Left ventricle myocardium inferior (tissue), 1 donor: ENCODE measurements at places on chromosomes 4 and X. TPM values are rescaled to one million over a fixed set of nuclear protein-coding genes. Genes with fewer than 3 reads are reported as not detected.
A peak's percentile ranks its signal among the peaks of the same experiment; 100 is the strongest.

- H3K27ac ChIP-seq = no peak overlapping the region
- DNase-seq = no peak
- no peaks in the 10 kb centered on the region for H3K4me1 ChIP-seq
- no peaks in the 10 kb centered on the region for H3K27me3 ChIP-seq
Measured at GRCh38 chr4:114281164-114281960, 301.9 kb upstream of the ARSJ start.

DNA sequence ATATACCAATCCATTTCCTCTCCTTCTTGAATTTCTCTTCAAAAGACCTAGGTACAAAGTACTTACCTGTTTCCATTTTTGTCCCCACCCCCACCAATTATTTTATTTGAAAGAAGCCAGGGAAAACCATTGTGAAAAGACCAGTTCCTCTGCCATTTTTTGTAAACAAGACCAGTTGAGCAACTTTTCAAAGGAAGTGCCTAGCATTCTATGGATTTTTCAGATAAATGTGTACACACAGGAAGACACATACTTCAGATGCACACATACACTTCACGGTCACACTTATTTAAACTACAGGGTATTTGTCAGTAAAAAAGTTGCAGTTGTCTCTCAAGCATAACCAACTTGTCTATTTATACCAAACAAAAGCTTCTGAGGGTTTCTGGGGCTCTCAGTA is 587.2 kb upstream of the KLHL4 start:
- DNase-seq = no peak
- no peak overlapping the region for H3K4me3 ChIP-seq
- no peak overlapping the region for H3K27ac ChIP-seq
- H3K36me3 ChIP-seq = no peaks in the 10 kb centered on the region

DNA sequence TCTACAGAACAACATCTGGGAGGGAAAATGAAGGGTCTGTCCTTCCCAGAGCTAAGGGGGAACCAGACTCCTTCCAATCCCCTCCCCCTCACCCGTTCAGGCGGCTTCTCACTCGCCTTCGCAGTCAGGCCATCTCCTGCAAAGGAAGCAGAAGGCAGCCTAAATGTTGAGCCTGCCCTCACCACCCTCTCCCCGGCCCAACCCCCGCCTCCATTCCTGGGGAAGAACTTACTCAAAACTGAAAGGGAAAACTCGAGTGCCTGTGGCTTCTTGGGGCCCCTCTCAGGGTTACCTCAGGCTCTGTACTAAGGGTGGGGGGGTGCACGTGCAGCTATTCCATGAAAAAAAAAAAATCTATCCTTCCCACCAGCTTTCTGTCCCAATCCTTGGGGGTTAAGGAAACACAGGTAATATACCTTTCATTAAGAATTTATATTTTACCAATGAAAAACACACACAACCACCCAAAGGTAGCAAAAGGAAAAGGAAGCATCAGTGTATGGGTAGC is 2.4 kb downstream of the ZMYM3 start:
- DNase-seq = no peak
- peaks cover 32% of the 10 kb centered on the region for H3K36me3 ChIP-seq
- H3K27me3 ChIP-seq = no peaks in the 10 kb centered on the region
- peaks cover 11% of the 10 kb centered on the region for H3K4me1 ChIP-seq
- H3K4me3 ChIP-seq = no peak overlapping the region

- H3K27me3 ChIP-seq = no peaks in the 10 kb centered on the region
- no peaks in the 10 kb centered on the region for H3K36me3 ChIP-seq
- no peak overlapping the region for H3K4me3 ChIP-seq
- no peak overlapping the region for H3K27ac ChIP-seq
Measured at GRCh38 chr4:70305601-70306000, 29.2 kb upstream of the CABS1 start.

GRCh38 chr4:40493160-40493559 is 136.5 kb downstream of the RBM47 start:
- H3K27me3 ChIP-seq = no peaks in the 10 kb centered on the region
- H3K36me3 ChIP-seq = no peaks in the 10 kb centered on the region
- no peak overlapping the region for H3K27ac ChIP-seq
- DNase-seq = no peak
- H3K4me1 ChIP-seq = peaks cover 5% of the 10 kb centered on the region

GRCh38 chr4:102598086-102598761 is 97.1 kb downstream of the NFKB1 start:
- peaks cover 94% of the 10 kb centered on the region for H3K36me3 ChIP-seq
- peaks cover 23% of the 10 kb centered on the region for H3K4me1 ChIP-seq
- peak overlapping the region; percentile 28 for H3K27ac ChIP-seq
- no peak for DNase-seq
- H3K27me3 ChIP-seq = no peaks in the 10 kb centered on the region

DNA sequence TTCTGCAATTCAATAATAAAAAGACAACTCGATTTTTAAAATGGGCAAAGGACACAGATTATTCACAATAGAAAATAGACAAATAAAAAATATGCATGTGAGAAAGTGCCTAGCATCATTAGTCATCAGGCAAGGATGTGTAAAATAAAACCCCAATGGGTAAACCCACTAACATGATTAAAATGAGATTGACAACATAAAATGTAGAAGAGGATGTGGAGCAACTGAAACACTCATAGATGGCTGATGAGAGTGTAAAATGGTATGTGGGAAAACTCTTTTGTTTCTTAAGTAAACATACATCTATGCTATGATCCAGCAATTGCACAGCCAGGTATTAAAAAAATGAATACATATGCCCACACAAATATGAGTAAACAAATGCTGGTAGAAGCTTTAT is 177.6 kb downstream of the IQCM start:
- no peaks in the 10 kb centered on the region for H3K4me1 ChIP-seq
- no peaks in the 10 kb centered on the region for H3K27me3 ChIP-seq
- DNase-seq = no peak
- no peaks in the 10 kb centered on the region for H3K36me3 ChIP-seq
- H3K4me3 ChIP-seq = no peak overlapping the region
- no peak overlapping the region for H3K27ac ChIP-seq

DNA sequence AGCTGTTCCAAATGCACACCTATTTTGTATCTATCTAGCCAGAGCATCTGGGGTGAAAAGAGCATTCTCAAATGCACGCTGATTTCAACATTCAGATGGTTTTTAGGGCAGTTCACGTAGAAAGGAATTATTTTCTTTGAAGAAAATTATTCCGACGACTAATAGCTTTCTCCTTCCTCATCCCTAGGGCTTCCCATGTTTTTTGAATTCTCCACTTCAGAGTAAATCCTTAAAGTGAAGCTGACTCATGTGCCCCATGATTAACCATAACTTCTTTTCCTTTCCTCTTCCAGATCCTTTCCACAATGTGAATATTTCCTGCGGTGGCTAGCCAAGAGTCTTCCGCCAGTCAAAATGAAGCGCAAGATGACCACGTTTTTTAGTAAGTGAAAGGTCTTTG is 86.7 kb upstream of the PDHA1 start:
- H3K4me1 ChIP-seq = no peaks in the 10 kb centered on the region
- no peak for DNase-seq
- no peak overlapping the region for H3K27ac ChIP-seq
- H3K36me3 ChIP-seq = no peaks in the 10 kb centered on the region
- no peaks in the 10 kb centered on the region for H3K27me3 ChIP-seq

DNA sequence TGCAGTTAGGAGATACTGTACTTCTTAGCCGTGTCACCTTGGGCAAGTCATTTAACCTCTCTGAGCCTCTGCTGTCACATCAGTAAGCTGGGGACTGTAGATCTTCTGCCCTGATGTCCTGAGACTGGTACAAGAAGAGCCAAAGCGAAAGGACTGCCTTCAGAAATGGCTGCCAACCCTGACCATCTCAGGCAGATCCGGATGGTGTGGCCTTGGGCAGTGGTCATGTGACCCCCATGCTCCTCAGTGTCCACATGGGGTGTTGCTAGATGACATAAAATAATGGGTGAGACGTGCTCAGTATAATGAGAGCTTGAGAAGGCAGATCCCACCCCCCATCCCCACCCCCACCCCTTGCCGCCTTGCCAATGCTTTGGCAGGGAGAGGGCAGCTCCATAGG is 60.4 kb upstream of the MTM1 start:
- no peaks in the 10 kb centered on the region for H3K27me3 ChIP-seq
- peak overlapping the region; percentile 49 for H3K4me3 ChIP-seq
- peaks cover 56% of the 10 kb centered on the region for H3K4me1 ChIP-seq
- H3K27ac ChIP-seq = peak overlapping the region; percentile 88
- H3K36me3 ChIP-seq = no peaks in the 10 kb centered on the region

DNA sequence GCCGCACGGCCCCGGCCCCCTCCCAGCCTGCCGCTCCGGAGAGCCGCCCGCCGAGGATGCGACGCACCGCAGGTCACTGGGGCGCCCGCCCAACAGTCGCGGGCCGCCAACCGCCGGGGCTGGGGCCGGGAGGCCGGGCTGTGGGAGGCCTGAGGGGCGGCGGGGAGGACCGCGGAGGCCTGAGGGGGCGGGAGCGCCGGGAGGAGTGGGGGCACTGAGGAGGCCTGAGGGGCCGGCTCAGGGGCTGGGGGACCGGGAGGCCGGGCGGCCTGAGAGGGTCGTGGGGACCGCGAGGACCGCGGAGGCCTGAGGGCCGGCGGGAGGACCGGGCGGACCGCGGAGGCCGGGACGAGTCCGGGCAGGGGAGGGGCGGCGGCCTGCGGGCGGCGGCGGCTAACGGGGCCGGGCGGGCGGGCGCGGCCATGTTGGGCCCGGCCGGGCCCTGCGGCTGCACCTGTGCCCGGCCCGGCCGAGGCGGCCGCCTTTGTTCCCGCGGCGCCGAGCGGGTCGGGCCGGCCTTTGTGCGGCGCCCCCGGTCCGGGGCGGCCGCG is 353 bp downstream of the NSD2 start:
- no peaks in the 10 kb centered on the region for H3K36me3 ChIP-seq
- DNase-seq = no peak
- H3K4me1 ChIP-seq = peaks cover 34% of the 10 kb centered on the region
- H3K27ac ChIP-seq = peak overlapping the region; percentile 94
- peaks cover 14% of the 10 kb centered on the region for H3K27me3 ChIP-seq

- H3K27me3 ChIP-seq = no peaks in the 10 kb centered on the region
- H3K36me3 ChIP-seq = no peaks in the 10 kb centered on the region
- H3K27ac ChIP-seq = no peak overlapping the region
- no peaks in the 10 kb centered on the region for H3K4me1 ChIP-seq
Measured at GRCh38 chrX:37454537-37455285, 105.5 kb downstream of the PRRG1 start.

DNA sequence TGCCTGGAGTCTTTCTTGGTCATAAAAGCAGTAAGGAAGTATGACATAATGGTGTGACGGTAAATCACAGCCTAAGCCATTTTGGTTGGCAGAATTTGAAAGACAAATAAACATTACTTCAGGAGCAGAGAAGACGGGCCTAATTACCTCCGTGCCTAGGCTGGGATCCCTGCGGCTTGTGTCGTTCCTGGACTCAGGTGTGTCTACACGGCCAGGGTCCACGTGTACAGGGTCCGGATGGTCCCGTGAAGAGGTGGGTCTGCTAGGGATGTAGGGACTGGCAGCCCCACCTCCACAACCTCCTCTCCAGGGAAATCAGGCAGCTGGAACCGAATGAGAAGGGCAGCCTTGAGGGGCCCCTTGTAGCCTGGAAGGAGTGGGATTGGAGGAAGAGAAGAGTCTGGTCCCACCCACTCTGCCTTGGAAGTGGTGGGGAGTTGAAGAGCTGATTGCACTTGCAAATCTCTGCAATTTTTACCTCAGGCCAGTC is 55.4 kb upstream of the PLAC1 start:
- no peak overlapping the region for H3K4me3 ChIP-seq
- DNase-seq = no peak
- H3K36me3 ChIP-seq = no peaks in the 10 kb centered on the region
- no peaks in the 10 kb centered on the region for H3K27me3 ChIP-seq
- H3K27ac ChIP-seq = no peak overlapping the region

- H3K4me1 ChIP-seq = peaks cover 91% of the 10 kb centered on the region
- H3K4me3 ChIP-seq = no peak overlapping the region
Measured at GRCh38 chr4:155679343-155679742, 12.7 kb downstream of the GUCY1A1 start.

- DNase-seq = no peak
- H3K27me3 ChIP-seq = no peaks in the 10 kb centered on the region
- no peaks in the 10 kb centered on the region for H3K36me3 ChIP-seq
- peaks cover 16% of the 10 kb centered on the region for H3K4me1 ChIP-seq
Measured at GRCh38 chrX:17375367-17375636, 302 bp downstream of the NHS start.

Gene TEX13B
- total RNA-seq = not detected

Gene NUDT9
- total RNA-seq = 29.2 TPM

Gene MAGEA6
- total RNA-seq = not detected

Gene BEND2
- total RNA-seq = not detected

Gene GDPD2
- not detected for total RNA-seq

Gene IL1RAPL1
- total RNA-seq = 1.9 TPM

Gene SHROOM3
- 16.2 TPM for total RNA-seq

Gene PTPN13
- 3.8 TPM for total RNA-seq

Gene CABS1
- total RNA-seq = not detected
